ENCODE measurements at places on chromosomes 2 and 18.

- no peak for DNase-seq
These were observed 35.2 kb downstream of the UNC50 start for GRCh38 chr2:98643496-98644100.

- DNase-seq, result no peak
These were observed 1366.1 kb upstream of the CELF4 start for GRCh38 chr18:38931754-38932050.

DNA sequence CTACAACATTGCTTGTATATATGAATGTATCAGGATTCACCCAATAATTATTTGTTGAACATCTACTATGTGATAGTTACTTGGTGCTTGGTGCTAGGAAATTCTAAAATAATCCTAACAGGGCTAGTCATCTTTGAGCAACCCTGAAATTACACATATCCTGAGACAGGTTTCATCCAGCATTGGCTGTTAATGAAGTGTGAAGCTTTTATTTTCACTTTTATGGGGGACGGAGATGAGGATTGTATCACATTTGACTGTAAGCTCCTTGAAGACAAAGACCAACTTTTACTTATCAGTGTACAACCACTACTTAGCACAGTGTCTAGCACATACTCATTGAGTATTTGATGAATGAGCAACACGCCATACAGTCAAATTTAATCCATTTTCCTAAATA, 6.8 kb upstream of the GALM start:
- no peak for DNase-seq

- no peak for DNase-seq
These were observed 22.9 kb downstream of the SLC66A2 start for GRCh38 chr18:79928563-79928960.

- no peak for DNase-seq
These were observed 15.9 kb downstream of the RTP5 start for GRCh38 chr2:241885291-241885945.

GRCh38 chr2:241933179-241933911, 63.8 kb downstream of the RTP5 start:
- DNase-seq, result no peak

GRCh38 chr2:8435608-8436007, 246.2 kb upstream of the ID2 start:
- DNase-seq, result no peak

- DNase-seq, result no peak
These were observed 85.3 kb upstream of the KLF7 start for GRCh38 chr2:207251022-207251421.

Data from RCC 7860 (cell line).